Caudate nucleus (tissue), 63 donors: ENCODE measurements at places on chromosomes 16 and 17.

DNA sequence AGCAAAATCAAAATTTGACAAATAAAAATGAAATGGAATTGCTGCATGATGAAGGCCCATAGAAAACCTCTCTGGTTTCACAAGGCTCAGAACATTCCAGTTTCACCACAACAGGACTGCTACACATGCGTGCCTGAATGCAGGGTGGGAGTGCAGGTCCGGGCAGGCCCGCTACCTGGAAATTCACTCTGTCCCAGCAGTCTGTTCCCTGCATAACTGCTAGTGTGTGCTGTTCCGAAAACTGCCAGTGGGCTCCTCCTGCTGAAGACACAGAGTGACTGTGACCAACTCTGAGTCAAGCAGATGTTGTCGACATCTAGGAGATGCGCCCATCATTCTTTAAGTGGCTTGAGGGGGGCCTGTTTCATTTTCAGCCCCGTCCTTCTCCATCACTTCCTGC lies 284.8 kb upstream of the MAF start:
- DNase-seq = no peak

- no peak for DNase-seq
These were observed 8.6 kb upstream of the CDH1 start for GRCh38 chr16:68728523-68728922.

GRCh38 chr17:69597898-69598692 lies 183.6 kb downstream of the MAP2K6 start:
- DNase-seq = no peak

- no peak for DNase-seq
These were observed 52.0 kb upstream of the TEX2 start for GRCh38 chr17:64315032-64315490.

GRCh38 chr17:10019941-10020451 lies 114.9 kb upstream of the RCVRN start:
- DNase-seq = no peak

GRCh38 chr16:20610211-20610891 lies 34.2 kb upstream of the ACSM2B start:
- no peak for DNase-seq

DNA sequence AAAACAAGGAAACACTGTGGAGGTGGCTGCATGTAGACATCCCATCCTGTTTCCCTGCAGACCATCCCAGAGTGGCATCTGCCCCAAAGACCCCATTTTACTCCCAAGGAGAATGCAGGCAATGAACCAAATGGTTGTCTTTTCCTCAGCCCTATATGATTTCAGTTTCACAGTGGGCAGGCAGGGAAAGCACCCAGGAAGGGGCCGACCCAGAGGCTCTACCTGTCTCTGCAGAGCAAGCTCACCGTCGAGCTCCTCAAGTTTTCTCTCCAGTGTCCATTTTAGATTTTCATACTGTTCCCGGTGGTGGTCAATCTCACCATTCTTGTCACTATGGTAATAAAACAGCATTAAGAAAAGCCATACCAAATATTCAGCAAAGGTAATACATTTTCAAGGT lies 14.6 kb downstream of the CCDC57 start:
- DNase-seq = no peak

- DNase-seq = no peak
These were observed 51.4 kb downstream of the IRF8 start for GRCh38 chr16:85950136-85950918.

GRCh38 chr17:41308918-41309359 lies at the start of gene KRTAP16-1:
KRTAP16-1 (minus strand) TSS chr17:41309309; CDS start chr17:41309253, 56 bp downstream.
- DNase-seq = no peak

- peak; percentile 8 for DNase-seq
These were observed 32.3 kb upstream of the EMP2 start for GRCh38 chr16:10612649-10613179.

DNA sequence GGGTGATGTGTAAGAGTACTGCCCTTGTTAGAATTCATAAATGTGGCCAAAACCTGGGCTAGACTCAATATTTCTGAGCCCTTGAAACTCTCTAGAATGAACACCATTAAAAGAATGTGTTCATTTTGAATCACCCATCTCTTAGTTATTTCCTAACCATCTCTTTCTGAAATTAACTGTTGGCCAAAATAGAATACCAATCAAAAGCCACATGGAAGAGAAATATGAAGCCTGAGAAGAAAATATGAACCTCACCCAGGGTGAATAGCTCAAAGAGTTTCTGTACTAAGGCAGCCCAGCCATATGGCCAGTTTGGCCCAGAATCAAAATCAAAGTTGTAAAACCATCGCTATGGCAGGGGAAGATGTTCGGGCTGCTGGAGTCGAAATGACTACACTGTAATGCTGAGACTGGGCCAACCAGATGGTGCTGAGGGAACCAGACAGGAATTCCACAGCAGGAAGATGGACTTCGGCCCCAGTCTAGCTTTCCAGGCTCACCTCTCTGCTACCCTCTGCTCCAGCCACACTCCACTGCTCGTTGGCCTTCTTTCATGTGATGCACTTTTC lies 154.3 kb upstream of the ZFHX3 start:
- DNase-seq = no peak

DNA sequence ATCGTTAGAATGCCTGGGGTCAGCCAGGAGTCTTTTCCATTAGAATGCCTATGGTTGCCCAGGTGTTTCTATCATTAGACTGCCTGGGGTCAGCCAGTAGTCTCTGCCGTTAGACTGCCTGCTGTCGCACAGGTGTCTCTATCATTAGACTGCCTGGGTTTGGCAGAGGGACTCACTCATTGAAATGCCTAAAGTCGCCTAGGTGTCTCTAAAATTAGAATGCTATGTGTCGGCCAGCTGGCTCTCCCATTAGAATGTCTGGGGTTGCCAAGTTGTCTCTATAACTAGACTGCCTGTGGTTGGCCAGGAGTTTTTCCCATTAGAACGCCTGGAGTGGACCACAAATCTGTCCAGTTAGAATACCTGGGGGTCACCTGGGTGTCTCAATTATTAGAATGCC lies 2266.5 kb downstream of the TP53TG3F start:
- no peak for DNase-seq

DNA sequence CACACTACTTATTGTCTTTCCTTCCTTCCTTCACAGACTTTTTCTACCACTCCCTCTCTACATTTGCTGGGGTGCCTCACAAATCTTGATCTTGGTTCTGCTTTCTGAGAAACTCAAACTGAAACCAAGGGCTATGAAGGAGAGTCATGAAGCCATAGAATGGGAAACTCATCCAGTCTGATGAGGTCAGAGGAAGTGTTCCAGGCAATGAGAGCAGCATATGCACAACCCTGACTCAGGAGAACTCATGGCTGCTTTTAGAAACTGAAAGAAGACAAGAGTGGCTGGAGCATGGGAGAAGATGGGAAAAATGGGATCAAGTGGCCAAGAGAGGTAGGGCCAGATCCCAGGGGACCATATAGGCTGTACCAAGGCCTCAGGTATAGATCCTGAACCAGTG lies 130.0 kb upstream of the TOX3 start:
- DNase-seq = no peak

DNA sequence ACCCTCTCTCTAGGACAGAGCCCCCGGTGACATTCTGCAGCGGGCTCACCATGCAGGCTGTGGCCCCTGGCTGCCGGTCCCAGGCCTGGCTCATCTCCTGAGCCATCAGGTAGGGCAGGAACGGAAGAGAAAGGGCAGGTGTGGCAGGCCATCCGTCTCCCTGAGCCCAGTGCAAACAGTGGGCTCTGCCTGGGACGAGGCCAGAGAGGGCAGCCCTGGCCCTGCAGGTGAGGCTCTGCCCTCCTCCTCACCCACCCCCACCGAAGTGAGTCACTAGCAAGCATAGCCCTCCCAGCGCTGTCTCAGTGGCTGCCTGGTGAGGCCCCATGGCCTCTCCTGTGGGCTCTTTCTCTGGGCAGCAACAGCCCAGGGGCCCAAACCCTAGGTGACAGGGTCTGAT lies 14.5 kb downstream of the OTOP3 start:
- no peak for DNase-seq

GRCh38 chr16:10086620-10087019 lies 95.6 kb downstream of the GRIN2A start:
- DNase-seq = no peak
